ENCODE measurements at places on chromosomes 3 and 15.

GRCh38 chr3:46277476-46277875, 35.2 kb downstream of the CCR3 start:
- DNase-seq, result no peak

GRCh38 chr3:84960581-84960980, 1.8 kb downstream of the CADM2 start:
- no peak for DNase-seq

GRCh38 chr3:182802413-182803390, 9.4 kb downstream of the ATP11B start:
- DNase-seq, result no peak

GRCh38 chr3:73056014-73056844, 5.2 kb upstream of the EBLN2 start:
- DNase-seq, result peak; percentile 39

GRCh38 chr3:134372396-134373270, 1.6 kb downstream of the AMOTL2 start:
- no peak for DNase-seq

GRCh38 chr3:88991496-88991895, 115.9 kb upstream of the EPHA3 start:
- DNase-seq, result no peak

DNA sequence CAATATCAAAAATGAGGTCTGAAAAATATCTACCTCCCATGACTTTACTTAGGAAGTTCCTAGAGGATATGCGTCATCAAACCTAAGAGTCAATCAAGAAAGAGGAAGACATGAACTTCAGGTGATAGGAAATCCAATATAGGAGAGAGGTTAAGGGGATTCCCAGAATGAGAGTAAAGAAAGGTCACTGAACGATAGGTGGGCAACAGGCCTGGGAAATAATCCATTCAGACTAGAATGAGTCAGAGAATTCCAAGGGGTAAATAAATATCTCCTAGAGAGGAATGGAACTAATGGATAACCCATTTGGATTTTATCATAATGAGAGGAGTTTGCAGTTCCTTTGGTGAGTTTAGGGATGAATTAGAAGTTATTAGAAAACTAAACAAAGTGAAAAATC, 131.1 kb upstream of the NUDT16 start:
- no peak for DNase-seq

DNA sequence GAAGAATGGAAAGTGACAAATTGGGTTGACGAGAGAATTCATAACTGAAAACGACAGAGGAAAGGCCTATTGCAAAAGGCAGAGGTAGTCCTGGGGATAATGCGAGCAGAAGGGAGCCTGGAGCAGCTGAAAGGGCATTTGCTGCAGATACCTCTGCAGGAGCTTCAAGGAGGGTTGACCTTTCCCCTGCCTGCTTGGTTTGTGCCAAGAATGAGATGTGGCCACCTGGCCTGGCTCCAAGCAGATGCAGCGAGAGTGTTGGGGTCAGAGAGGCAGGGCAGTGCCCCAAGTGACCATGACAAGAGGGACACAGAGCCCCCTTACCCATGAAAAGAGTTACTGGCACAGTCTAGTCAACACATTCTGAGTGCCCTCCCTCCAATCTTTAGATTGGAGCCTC, 43.5 kb downstream of the SLC41A3 start:
- no peak for DNase-seq

GRCh38 chr3:52190294-52191074, 7.5 kb upstream of the ALAS1 start:
- no peak for DNase-seq

Measured in activated CD4-positive, alpha-beta T cell treated with anti-CD3 and anti-CD28 coated beads, Interleukin-2, amount 50 U/mL, for 16 hours (primary cell).